ENCODE measurements at places on chromosomes 12 and 14. TPM values are rescaled to one million over a fixed set of nuclear protein-coding genes. Genes with fewer than 3 reads are reported as not detected.

C12orf56 gene
- 0.92 TPM for total RNA-seq

KLHL33 gene
- total RNA-seq, result 1.9 TPM

BCAT1 gene
- 29.6 TPM for total RNA-seq

PSMD9 gene
- total RNA-seq, result 58.2 TPM

KRT7 gene
- total RNA-seq, result 27.1 TPM

DRAM1 gene
- total RNA-seq, result 6.2 TPM

SNW1 gene
- total RNA-seq, result 50.4 TPM

- DNase-seq, result no peak
Measured at GRCh38 chr12:18658829-18659228, 79.0 kb downstream of the PLCZ1 start.

GRCh38 chr12:49947593-49948226 is 2.8 kb upstream of the AQP2 start:
- DNase-seq, result no peak

GRCh38 chr12:124509676-124510300 is 57.6 kb downstream of the NCOR2 start:
- DNase-seq, result peak; percentile 70

DNA sequence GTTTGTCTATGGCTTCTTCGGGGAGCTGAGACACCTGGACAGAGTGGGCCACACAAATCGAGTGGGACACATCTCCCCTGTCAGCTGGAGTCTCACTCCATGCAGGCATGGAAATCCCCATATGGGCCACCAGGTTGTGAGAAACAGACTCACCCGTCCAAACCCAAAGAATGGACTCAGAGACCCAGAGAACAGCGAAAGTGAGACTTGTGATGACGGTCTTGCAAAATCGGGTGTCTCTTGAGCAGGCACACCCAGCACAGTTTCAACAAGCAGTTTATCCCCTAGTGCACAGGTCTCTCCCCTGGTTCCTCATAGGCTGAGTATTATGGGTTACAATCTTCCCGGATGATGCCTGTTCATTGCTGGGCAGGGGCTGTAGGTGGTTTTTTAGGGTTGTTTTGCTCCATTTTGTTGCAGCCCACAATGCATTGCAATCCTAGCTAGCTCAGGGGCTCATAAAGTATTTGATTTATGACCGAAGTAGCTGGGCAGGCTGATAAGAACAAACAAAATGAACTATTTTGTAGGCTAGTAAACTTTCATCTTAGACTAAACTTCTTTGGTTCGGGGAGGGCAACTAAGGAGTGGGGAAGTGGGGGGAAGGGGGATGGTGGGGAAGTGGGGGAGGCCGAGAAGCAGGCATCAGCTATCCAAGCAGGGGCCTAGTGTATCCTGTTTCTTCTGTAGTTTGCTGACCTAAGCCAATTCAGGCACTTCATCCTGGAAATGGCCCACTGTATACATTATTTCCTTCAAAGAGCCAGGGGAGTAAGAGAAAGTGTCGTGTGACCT is 45.3 kb downstream of the IQSEC3 start:
- DNase-seq, result no peak

DNA sequence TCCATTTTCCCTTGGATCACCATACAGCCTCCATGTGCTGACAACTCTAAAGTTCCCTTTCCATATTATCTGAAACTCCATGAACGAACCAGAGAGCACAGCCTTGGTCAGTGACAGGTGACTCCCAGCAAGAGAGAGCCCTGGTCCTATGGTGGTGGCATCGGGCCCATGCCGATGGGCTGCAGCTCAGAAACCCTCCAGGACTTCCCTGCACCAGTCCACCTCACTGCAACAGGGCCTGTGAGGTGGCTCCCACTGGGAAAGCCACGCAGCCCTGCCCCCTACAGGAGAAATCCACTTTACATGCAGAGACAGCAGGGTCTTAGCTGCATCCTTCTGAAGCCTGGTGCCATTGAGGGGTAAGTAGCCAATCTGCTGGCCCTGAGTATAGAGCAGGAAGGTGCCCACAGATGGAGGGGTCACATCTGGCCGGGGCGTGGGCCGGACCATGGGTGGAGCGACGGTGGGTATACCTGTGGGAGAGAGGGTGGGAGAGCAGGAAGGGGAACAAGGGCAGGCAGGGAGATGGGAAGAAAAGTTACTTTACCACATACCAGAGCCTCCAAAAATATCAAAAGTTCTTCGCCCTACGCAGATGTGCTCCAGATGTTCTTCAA is 24.7 kb downstream of the RTRAF start:
- no peak for DNase-seq

DNA sequence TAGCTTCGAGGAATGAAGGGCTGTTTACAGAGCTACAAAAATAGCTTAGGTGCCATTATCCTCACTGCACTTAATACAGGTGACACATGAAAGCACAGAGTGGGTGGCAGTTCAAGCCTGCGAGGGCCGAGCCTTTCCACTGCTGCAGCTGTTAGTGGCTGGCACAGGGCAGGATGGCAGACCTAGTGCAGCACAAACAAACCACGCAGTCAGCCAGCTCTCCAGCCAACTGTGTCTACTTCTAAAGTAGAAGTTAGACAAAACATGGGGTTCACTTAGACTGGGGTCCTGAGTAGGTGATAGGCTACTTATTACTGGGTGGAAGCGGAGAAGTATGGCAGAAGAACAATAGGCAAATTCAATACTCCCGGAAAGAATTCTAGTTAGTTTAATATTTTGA is 95.4 kb downstream of the DUSP16 start:
- DNase-seq, result no peak

GRCh38 chr14:57831981-57832380 is 33.9 kb downstream of the SLC35F4 start:
- DNase-seq, result peak; percentile 5

DNA sequence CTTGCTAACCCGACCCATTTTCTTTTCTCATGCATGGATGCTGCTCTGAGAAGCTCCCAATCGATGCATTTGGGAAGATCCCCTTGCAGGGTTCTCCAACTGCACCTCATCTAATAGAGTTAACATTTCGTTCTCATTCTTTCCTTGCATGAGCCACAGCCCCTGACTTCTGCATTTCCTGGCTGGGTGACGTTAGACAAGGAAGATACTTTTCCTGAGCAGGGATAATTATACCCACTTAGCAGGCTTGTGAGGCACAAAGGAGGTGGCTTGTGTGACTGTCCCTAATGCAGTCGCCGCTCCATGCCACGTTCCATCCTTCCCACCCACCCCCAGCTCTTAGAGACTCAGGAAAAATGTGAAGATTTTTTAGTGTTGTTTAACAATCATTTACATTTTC is 195.1 kb downstream of the CHST11 start:
- no peak for DNase-seq

DNA sequence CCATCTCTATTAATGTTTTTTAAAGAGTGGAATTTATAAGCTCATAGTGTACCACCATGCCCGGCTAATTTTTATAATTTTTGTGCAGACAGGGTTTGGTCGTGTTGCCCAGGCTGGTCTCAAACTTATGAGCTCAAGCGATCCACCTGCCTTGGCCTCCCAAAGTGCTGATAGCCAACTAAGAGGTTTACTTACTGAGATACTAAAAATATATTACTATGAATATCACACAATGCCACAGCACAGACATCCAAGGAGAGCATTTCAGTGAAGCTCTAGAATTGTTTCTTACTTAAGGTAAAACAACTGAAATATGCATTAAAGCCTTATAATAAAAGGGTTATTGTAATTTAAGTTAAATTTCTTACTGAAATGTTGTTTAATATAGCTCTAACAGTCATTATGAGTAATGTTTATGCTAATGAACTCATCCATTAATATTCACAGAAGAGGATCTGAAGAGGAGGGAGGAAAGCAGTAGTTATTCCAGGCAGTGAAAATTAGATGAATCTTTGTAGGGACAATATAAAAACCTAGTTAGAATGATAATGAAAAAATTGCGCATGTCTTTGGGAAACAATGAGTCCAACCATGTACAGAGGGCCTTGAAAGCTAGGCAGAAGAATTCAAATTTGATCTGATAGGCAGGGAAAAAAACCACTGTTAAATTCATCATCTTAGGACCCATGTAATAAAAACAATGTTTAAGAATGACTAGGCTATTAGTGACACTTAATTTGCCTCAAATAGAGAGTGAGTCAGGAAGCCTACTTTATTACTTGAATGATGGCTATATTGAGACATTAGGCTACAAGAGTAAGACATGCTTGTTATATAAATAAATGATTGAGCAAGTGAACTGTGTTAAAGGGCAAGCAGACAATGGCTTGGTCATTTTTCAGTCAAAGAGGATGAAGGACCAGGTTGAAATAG is 99.2 kb downstream of the SLC41A2 start:
- DNase-seq, result no peak

DNA sequence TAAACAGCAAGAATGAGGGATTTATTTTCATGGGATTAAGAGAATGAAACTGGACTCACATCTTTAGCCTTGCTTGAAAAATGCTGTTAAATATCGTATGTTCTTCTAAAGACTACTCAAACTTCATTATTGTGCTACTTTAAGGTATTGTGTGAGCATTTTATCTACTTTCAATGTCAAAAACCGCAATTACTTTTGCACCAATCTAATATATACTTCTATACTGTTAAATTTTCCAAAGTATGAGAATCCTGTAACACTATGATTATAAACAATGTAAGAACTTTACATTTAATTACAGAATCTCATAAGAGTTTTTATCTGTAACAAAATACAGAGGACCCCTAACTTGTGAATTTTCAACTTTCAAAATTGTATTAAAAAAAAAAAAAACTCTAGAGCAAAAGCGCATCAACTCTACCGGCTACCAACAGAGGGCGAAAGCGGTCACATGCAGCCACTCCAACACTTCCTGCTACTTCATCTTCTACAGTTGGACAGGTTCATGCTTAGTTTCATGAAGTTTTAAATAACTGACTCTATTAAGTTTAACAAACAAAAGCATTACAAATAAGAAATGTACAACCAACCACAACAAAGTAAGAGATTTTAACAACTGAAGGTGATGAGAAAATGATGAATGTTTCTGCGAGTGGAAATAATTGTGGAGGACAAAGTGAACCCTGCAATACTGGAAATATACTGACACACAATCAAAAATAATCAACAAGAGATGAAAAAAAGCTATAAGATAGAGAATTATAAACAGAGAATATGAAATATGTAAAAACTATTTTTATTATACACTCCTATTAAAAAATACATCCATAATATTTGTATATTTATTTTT is 210.9 kb downstream of the MED13L start:
- DNase-seq, result peak; percentile 67

DNA sequence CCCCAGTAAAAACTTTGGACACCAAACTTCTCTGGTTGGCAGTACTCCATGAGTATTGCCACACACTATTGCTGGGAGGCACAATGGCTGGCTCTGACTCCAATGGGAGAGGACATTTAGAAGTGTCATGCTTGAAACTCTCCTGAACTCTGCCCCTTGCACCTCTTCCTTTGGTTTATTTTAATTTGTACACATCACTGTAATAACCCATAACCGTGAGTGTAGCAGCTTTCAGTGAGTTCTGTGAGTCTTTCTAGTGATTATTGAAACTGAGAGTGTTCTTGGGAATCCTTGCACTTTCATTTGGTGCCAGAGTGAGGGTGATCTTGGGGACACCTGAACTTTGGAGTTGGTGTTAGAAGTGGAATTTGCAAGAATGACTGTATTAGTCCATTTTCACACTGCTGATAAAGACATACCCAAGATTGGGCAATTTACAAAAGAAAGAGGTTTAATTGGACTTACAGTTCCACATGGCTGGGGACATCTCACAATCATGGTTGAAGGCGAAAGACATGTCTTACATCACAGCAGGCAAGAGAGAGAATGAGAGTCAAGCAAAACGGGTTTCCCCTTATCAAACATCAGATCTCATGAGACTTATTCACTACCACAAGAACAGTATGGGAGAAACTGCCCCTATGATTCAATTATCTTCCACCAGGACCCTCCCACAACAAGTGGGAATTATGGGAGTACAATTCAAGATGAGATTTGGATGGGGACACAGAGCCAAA is 41.3 kb upstream of the CEP83 start:
- no peak for DNase-seq

DNA sequence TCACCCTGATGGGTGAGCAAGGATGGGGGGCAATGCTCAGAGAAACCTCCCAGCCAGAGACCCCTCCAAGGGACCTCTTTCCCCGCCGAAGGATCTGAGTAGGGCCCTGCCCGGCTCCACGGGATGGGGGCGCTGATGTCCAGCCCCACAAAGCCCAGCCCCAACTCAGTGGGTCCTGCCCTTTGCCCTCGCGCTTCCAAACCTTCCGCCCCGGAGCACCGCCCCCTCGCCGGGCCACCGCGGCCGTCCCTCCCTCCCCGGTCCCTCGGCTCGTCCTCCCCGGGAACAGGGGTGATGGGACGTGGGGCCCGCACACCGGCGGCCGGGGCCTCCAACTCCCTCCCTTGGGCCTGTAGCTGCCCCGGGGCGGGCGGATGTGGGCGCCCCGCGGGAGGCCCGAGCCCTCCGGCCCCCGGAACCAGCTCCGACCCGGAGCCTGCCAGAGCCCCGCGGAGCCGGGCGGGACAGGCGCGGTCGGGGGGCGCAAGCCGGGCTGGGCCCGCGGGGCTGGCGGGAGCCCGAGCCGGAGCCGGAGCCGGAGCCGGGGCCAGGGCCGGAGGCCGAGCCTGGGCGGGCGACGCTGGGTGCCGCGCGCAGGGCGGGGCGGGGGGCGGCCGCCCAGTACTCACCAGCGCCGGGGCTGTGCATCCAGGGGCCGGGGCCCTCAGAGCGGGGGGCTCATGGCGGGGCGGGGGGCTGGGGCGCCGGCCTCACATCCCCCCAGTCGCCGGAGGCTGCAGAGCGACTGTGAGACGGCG is 386 bp downstream of the HDAC7 start:
- peak; percentile 71 for DNase-seq

DNA sequence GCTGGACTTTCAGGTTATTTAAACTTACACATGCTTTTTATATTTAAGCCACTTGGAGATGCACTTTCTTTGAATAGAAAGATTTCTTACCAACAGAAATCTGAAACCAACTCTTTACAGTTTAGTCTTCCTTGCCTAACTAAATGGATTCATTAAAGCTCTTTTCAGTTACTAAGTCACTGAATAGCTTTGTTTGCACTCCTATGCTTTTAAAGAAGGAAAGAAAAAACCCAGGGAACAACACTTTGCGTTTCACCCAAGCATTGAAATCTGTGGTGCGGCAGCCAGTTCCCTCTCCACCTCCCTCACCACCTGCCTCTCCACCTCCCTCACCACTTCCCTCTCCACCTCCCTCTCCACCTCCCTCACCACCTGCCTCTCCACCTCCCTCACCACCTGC is 70.3 kb downstream of the RIMBP2 start:
- DNase-seq, result no peak

GRCh38 chr14:81589381-81590065 is 55.9 kb upstream of the SEL1L start:
- no peak for DNase-seq
